ENCODE measurements at places on chromosomes 4 and X.
A peak's percentile ranks its signal among the peaks of the same experiment; 100 is the strongest.

GRCh38 chr4:86432559-86433134 is 72.8 kb upstream of the MAPK10 start:
- no peak for DNase-seq

DNA sequence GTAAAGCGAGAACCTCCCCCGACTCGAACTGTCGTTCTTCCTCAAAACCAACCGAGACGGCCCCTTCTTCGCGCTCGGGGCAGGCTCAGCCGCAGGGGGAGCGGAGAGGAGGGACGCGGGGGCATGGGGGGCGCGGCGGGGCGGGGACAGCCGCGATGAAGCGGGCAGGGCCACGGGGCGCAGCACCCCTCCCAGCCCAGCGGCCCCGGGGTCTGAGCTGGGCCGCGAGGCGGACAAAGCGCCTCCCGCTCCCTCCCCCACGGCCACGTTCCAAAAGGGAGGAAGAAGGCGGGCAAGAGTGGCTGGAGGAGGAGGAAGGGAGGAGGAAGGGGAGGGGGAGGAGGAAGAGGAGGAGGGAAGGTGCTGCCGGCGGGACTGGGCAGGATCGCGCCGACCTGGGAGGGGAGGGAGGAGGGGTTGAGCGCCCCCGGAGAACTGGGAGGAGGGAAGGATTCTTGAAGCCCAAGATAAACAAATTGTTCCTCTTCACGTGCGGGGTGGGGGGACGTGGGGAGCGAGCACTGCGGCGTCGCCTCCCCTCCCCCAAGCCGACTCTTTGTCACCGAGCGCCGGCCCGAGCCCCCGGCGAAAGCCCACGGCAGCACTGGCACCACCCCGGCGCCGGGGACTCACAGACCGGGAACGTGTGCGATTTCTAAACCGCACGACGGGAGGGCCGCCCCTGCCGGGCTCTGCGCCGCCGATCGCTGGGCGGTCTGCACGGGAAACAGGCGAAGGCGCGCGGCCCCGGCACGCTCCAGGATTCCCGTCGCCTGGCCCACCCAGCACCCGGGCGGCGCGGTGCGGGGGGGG is 2.9 kb downstream of the MAML3 start:
- DNase-seq = peak; percentile 92

DNA sequence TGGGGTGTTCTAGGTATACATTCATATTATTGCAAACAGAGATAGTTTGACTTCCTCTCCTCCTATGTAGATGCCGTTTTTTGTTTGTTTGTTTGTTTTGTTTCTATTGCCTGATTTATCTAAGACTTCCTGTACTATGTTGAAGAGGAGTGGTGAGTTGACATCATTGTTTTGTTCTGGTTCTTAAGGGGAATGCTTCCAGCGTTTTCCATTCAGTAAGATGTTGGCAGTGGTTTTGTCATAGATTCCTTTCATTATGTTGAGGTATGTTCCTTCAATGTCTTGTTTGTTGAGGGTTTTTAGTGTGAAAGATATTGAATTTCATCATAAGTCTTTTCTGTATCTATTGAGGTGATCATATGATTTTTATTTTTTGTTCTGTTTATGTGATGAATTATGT is 401.6 kb upstream of the EPHA5 start:
- no peak for DNase-seq

GRCh38 chr4:88981993-88982392 is 75.0 kb downstream of the FAM13A start:
- no peak for DNase-seq

DNA sequence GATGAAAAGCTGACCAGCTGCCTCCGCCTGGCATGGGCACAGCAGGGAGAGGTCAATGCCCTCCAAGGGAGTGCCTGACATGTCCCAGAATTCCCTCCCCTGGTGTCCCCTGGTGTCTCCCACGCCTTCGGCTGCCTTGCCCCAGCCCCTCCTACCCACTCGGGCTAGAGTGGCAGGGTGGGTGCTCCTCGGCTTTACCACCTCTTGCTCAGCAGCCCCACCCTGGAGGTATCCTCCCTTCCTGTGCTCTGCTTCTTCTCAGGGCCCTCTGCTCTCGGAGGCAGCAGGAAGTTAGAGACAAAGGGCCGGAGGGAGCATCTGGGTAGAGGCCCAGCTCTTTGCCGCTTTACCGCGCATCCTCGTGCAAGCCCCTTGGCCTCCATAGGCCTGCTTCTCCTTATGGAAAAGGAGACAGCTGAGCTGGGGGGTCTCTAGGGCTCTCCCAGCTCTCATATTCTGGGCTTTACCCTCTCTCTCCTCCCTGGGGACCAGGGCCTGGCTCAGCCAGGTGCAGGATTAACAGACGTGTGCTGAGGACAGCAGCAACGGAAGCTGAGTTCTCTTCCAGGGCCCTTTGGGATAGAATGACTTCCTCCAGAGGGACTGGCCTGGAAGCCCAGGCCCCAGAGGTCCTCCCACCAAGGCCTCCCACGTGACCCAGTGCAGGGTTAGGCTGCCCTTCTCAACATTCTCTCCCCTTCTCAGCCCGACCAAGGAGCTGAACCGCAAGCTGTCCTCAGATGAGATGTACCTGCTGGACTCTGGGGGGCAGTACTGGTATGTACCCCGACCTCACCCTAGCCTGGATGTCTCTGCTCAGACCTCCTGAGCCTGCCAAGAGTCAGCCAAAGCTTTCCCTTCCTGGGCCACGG is 17.2 kb downstream of the XPNPEP2 start:
- DNase-seq = no peak

DNA sequence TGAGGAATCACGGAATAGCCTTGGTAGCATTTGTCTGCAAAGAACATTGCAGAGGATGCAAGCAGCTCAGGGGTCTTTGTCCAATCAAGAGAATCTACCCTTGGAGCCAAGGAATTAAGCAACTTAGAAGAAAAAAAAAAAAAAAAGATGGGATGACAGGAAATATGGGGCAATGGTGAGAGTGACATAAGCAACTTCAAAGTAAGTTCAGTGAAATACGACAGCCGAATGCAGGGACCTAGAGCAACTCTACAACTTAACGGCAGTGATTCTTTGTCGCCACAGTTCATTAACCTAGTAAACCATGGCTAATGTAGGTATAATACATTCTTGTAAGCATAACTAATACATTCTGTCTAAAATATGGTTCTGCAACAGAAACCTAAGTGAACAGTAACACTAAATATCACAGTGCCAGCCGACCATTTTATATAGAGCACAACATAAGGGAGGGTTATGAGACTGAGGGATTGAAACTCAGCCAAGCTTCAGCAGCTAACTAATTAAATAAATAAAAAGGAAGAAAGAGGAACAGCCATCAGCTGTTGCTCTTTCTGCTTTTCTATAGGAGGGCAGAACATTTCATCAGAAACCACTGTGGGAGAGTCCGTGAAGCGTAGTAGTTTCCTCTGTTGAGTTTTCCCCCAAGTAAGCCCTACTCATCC is 74.7 kb downstream of the PPARGC1A start:
- DNase-seq = no peak

DNA sequence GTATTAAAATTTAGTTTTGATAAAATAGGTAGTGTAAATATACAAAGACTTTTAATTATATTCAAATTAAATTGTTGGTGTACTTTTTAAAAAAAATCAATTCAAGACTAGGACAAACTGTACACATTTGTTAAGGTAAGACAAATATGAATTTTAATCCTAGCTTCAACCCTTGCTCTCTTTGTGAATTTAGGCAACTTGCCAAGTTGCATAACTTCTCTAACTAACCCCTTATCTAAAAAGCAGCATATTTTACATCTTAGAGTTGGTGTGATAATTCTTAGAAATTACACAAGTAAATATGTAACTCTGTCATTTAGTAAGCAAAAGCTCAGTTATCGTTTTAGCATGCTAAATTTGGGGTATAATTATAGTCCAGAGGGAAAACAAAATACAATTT is 78.1 kb upstream of the FSTL5 start:
- no peak for DNase-seq

- no peak for DNase-seq
Measured at GRCh38 chrX:2572740-2573139, 72.0 kb upstream of the DHRSX start.

- DNase-seq = no peak
Measured at GRCh38 chr4:15902746-15903145, 35.8 kb downstream of the FGFBP1 start.

DNA sequence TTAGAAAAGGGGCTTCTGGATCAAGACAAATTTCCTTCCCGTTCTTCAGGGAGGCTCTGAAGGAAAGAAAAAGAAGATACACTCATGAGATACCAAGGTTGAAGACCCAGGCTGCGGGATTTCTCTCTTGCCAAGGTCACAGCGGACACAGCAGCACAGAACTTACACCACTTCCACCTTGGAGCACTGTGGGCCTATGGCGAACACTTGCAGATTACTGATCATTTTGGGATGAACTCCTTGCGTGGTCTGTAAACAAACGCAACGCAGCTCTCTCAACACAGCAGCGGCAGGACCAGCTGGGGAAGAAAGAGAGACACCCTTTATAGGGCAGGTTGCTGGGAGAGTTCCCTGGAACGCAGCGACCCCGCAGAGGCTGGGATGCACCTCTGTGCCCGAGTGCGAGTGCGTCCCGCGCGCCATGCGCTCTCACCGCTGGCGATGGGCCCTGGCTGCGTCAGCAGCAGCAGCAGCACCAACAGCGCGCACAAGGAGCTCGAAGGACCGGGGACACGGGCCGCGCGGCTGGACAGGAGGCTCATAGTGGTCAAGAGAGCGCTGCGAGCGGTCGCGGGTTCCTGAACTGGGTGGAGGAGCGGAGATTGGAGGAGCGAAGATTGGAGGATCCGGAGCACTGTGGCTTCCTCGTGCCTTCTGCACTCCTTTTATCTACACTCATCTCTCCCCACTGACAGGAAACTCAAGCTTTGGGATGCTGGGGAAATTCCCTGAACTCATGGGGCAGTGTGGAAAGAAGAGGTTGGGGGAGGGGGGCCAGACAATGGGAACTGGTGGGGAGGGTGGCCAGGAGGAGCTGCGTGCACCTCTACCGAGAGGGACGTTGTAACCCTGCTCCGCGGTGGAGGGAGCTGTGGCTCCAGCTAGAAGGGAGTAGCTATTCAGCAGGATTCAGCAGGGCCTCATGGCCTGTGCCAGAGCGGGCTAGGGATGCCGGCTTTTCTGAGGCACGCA is at the start of gene CXCL5:
CXCL5 (minus strand) TSS at position 638 of the 972 bp plus-strand sequence; CDS start at position 542, 96 bp downstream.
- DNase-seq = no peak

- no peak for DNase-seq
Measured at GRCh38 chrX:130110379-130111219, at the start of gene ELF4. ELF4 (minus strand) TSS chrX:130110497; CDS start chrX:130081330, 29,167 bp downstream.

GRCh38 chr4:170497689-170498088 is 407.9 kb upstream of the AADAT start:
- DNase-seq = no peak

GRCh38 chr4:31126881-31127398 is 406.8 kb downstream of the PCDH7 start:
- no peak for DNase-seq

DNA sequence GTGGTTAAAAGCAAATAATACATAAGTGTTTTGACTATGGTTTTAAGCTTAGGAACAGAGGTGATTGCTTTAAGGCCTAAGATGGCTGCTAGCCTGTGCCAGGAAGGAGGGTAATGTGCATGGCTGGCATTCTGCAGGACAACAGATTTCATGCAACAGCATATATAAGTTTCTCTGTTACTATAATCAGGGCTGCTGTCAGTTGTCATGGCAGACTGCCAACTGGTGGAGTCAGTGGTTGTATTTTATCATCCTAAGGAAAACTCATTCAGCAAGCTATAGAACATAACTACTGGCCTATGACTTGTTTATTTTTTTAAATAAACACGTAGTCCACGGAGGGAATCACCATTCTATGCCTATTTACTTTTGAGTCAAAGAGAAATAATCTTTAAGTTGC is 77.7 kb upstream of the DCAF8L1 start:
- DNase-seq = no peak

GRCh38 chr4:144288011-144288903 is 147.7 kb upstream of the GYPA start:
- no peak for DNase-seq

Data from osteocyte (in vitro differentiated cells).